ENCODE measurements at places on chromosomes 6 and 20.

GRCh38 chr6:125806813-125807212 is 16.1 kb downstream of the NCOA7 start:
- DNase-seq = no peak

DNA sequence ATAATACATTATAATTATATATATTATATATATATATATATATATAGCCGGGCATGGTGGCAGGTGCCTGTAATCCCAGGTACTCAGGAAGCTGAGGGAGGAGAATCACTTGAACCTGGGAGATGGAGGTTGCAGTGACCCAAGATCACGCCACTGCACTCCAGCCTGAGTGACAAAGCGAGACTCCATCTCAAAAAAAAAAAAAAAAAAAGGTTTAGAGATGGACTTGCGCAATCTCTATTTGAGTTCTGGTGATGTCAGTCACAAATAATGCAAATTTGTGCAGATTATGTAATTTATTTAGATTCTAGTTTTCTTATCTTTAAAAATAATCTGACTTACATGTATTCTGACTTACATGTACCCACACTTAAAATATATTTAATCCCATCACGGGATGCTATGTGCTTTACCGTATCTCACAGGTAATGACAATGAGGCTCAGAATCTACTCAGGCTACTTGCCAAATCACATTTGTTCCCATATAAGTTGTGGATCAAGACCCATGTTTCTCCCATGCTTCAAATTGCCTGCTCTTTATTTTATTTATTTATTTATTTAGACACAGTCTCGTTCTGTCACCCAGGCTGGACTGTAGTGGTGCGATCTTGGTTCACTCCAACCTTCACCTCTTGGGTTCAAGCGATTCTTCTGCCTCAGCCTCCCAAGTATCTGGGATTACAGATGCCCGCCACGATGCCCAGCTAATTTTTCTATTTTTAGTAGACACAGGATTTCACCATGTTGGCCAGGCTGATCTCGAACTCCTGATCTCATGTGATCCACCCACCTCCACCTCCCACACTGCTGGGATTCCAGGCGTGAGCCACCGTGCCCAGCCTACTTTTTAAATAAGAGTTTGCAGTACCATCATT is 7.6 kb upstream of the UST start:
- DNase-seq = no peak

DNA sequence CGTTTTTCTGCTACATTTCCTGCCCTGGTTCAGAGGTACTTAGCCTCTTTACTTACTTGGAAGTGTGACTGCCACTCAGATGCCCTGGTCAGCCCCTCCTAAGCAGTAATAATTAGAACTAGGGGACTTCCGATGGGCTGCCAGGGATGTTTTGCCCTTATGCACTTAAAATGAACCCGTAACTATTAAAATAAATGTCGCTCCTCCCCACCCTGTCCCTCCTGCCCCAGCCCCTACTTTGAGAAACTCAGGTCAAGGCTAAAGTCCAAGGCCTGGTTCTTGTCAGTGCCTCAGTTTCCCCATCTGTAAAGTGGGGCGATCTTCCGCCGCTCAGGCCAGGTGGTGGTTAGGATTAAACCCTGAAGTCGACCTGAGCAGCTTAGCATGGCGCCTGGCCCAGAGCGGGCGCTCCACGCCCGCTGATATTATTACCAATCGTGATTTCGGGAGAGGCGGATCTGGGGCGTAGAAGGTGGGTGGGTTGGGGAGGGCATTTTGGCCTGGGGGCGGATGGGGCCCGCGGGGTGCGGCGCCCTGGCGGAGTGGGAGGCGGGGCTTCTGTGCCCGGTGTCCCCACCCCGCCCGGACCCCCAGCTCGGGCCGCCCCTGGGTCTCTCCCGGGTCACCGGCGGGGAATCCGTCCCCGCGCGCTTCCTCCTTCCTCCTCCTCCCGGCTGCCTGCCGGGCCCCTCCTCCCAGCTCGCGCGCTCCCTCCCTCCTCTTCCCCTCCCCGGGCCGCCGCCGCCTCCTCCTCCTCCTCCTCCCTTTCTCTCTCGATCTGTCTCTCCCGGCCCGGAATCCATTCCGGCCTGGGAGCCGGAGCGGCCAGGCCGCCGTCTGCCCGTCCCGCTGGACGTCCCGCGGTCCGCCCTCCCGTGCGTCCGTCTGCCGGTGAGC is at the start of gene SRC:
TSS of gene SRC (plus strand) at position 802 of the 897 bp plus-strand sequence. CDS start 38,014 bp downstream, outside the sequence.
- DNase-seq = peak; percentile 27

DNA sequence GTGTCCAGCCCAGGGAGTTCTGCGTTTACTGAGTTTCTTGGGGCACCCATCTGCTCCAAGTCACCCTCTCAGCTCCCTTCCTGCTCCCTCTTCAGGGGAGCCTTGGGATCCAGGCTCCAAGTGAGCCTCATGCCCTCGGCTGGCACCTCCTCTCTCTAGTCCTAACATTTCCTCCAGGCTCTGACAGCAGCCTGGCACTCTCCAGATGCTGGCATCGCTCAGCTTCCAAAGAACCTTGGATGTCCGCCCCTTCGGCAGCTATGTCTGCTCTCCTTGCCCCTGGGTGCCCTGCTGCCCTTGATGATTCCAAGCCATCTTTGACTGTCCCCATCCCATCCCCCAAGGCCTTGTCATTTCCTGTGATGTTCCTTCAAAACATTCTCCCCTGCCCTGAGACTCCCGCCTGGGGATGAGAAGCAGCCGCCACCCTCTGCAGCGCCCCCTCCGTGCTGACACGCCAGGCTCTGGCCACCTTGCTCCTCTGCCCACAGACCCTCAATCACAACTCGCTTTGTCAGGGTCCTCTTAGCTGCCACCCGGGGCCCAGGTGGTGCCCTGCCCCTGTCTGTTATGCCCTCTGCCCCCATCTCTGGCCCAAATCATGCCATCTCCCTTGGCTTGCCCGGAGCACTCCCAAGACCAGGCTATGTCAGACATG is 6.6 kb upstream of the GFRA4 start:
- no peak for DNase-seq

DNA sequence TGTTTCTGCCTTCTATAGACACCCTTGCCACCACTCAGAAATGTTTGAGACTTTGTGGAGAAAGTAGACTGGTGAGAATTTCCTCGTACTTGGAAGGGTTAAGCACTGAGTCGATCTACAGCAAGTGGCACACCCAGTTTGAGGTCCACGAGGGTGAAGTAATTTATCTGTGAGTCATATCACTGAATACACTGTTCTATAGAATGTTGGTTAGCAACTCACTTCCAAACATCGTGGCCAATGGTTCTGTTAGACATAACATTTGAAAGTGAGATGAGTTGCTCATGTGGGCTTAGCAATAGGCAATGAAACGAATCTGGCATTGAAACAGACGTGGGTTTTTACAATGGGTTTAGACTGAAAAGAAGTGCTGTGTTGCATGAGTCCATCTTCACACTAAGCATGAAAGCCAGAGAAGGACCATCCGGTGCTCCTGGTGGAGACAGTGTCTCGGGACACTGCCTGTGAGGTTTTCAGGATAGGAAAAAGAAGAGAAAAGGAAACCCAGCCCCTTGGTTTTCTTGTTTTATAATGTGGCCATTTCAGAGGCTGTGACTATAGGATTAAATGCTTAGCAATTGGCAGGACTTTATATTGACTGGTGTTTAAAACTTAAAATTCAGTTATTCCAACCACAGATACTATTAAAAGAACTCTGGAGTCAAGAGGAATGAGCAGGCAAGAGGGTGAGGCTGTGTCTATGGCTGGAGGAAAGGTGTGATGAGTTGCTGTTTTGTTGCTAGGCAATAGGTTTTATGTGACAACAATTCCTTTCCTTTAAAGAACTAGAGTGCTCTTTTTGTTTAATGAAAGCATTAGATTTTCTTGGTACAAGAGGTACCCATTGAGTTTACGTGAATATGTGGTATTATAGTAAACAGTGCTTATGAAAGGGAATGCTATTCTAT is 31.0 kb upstream of the EZR start:
- DNase-seq = no peak

DNA sequence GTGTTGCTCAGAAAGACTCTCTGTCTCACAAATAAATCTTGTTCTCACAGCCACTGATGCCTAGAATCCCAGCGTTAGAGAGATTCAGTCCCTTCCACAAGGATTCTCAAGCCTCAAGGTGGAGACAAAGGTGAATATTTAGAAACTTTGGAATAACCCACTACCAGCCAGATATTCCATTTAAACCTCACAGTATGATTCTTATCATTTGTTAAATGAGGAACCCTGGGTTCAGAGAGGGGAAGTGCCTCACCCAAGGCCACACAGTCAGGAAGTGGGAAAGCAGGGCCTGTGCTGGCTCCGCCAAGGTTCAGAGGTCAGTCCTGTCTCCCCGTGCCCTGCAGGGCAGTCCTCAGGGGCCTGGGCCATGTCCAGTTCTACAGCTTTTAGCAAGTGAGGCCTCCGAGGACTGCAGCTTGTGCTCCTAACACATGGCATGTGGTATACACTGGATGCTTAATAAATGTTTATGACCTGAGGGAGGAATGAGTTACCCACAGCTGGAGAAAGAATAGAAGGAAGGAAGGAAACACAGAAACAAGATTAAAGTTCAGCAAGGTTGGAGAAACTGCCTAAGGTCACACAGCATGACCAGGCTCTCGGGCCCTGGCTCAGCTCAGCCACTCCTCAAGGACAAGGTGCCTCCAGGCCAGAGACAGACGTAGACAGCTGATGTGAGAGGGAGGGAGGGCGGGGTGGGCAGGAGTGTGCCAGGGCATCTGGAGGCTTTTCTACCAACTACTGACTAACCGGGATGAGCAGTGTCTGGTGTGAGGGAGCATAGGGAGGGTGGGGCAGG is 3.9 kb upstream of the TGM2 start:
- no peak for DNase-seq

- no peak for DNase-seq
Observed at GRCh38 chr6:111737065-111737521, 131.4 kb upstream of the TRAF3IP2 start.

DNA sequence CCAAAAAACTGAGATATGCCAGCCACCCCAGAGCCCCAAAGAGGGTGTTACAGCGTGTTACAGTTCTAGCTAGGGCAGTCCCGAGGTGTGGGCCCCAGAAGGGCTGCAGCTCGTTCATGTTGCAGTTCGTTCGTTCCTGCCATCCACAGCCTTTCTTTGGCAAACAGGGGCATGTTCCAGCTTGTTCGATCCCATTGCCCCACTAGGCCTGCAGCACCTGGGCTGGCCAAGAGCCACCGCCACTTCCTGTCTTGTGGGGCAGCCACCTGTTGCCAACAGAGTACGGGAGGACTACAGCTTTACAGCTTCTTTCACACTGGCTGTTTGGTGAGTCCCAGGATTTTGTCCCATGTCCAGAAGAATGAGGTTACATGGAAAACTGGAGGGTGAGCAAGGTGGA is 198.1 kb downstream of the MMUT start:
- no peak for DNase-seq

- no peak for DNase-seq
Observed at GRCh38 chr20:46990596-46991104, 96.0 kb downstream of the EYA2 start.

DNA sequence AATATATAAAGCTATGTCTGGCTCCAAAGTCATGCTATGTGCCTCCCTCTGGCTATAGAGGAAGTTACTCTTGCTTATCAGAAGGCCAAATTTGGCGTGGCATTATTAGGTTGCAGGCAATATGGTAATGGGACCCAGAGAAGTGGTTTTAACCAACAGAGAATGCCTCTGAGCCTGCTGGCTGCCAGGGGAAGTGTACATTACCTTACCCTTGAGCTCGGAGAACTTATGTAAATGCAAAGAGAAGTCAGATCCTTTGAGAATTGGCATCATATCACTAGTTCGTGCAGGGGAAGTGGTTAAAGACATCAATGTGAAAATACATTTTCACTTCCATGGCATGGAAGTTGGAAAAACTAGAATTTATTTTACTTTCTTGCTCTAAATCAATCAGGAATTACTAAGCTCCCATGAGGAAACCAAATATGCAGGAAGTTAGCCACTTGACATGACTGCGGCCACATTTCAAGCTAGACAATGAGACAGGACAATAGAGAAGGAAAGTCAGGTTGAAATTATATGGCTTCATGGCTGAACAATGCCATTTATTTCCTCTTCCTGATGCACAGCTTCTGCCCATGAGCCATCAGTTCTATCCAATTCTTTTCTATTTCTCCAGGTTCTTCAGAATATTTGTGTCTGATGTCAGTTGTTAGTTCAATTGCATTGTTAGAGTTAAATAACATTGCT is 134.0 kb upstream of the PHACTR1 start:
- DNase-seq = no peak

GRCh38 chr20:36390719-36391415 is 84.7 kb downstream of the DLGAP4 start:
- no peak for DNase-seq

- no peak for DNase-seq
Observed at GRCh38 chr6:18036781-18037180, 49.3 kb upstream of the KIF13A start.

DNA sequence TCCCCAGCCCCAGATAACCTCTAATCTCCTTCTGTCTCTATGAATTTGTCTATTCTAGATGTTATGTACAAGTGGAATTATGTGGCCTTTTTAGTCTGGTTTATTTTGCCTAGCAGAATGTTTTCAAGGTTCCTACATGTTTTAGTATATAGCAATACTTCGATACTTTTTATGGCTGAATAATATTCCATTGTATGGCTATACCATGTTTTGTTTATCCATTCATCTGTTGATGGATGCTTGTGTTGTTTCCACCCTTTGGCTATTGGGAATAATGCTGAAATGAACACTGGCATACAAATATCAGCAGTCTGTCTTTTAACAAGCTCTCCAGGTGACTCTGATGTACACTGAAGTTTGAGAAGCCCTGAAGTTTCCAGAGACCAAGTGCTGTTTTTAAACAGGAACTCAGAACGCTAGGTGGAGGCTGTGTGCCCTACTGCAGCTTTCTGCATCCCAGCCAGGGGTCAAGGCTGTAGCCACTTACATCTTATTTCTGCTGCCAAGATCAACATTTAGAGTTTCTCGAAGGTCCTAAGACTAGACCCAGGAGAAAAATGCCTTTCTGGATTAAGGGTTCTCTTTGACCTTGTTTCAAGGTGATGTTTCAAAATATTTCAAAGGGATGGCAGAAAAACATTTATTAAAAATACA is 123.0 kb downstream of the SOBP start:
- no peak for DNase-seq

- DNase-seq = no peak
Observed at GRCh38 chr6:118464620-118465019, 83.5 kb upstream of the PLN start.
